ENCODE measurements at places on chromosomes 4 and X.

- no peak for DNase-seq
These were observed 11.3 kb downstream of the DOCK11 start for GRCh38 chrX:118506805-118507480.

- no peak for DNase-seq
These were observed 791 bp downstream of the GUCY1B1 start for GRCh38 chr4:155759372-155760252.

- DNase-seq, result no peak
These were observed 25.3 kb upstream of the ZMAT1 start for GRCh38 chrX:101957174-101957573.

DNA sequence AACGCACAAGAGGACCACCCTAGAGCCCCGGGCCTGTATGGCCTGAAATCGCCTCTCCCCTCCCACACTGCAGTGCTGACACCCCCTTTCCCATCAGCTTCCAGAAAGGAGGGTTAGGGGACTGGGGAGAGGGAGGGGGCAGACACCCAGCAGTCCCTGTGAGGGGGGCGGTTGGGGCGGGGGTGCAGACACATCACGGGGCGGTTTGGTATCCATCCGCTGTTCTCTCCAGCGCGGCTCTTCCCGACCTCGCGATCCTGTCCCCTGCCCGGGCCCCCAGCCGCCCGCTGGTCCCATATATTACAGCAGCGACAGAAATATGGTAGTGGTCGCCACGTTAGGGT, 404 bp upstream of the GPRASP2 start:
- no peak for DNase-seq

DNA sequence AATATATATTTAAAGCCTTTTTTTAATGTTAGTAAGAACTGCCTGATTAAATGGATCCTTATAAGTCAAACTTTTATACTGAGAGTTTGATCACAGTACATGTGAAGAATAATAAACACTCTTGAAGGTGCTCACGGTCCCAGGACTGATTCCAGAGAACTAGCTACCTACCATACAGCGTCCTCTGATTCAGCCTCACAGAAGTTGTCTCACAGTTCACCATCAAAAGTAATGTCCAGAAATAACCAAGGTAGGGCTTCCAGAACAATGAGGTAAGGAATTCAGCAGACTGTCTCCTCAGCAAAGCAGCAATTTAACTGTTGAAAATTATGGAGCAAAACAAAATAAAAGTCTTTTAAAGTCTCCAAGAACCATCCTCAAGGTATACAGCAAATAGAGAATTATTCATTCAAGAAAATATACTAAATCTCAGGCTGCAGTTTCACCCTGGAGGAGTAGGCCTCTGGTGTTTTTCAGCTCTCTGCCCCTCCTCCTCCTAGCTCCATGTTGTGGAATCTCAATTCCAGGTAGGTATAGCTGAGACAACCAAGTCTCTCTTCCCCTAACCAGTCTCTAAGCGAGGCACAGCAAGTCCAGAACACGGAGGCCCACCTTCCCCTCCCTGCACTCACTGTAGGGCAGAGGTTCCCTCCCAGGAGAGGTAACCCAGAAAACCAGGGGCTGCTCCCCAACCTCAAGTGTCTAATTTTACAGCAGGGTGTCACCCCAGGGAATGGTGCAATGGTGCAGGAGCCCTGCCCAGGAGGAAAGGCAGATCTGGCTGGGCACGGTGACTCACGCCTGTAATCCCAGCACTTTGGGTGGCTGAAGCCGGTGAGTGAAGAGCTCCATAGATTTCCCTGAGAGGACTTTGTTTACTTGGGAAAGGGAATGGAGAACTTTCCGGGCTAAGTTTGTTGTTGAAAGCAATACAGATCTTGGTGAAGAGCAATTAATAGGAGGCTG, 28.6 kb downstream of the FAM241A start:
- DNase-seq, result no peak

- no peak for DNase-seq
These were observed 46.2 kb downstream of the REELD1 start for GRCh38 chr4:146260521-146260920.

GRCh38 chr4:25022766-25023165, 8.0 kb downstream of the LGI2 start:
- DNase-seq, result no peak

GRCh38 chrX:3465017-3465416, 118.6 kb upstream of the MXRA5 start:
- DNase-seq, result no peak

DNA sequence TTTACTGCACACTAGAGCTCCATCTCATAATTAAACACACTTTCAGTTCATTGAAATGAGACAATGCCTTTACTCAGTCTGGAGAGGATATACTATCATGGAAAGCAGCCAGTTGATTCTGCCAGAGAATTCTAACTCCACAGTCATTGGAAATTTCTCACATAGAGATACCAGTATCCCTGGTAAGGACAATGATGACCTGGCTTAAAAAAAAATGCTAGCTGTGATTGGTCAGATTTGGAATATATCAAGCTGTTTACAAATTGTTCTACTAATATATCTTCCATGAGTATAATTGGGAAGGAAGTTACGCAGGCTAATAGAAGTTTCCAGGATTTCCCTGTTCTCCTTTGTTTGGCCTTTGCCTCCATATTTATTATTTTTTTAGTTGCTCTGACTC, 34.5 kb upstream of the TLL1 start:
- DNase-seq, result no peak

- no peak for DNase-seq
These were observed 37.3 kb upstream of the ARAF start for GRCh38 chrX:47523713-47524166.

- no peak for DNase-seq
These were observed 445.1 kb downstream of the TMA16 start for GRCh38 chr4:163939597-163939996.

DNA sequence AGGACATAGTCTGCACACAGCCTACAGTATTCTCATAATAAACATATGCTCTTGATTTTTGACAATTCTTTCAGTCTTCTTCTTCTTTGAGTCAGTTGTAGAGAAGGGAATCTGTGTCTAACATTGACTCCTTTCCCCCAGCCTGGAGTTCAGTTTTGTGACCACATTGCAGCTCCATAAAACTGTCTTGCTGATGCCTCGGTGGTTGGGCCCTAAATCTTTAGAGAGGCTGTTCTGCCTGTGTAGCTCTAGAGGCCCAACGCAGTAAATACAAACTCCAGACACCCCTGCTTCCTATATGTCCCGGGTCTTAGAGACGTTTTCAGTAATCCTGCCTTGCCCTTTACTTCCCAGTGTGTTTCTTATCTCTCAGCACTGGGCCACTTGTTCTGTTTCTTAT, 639.5 kb upstream of the AADAT start:
- no peak for DNase-seq

DNA sequence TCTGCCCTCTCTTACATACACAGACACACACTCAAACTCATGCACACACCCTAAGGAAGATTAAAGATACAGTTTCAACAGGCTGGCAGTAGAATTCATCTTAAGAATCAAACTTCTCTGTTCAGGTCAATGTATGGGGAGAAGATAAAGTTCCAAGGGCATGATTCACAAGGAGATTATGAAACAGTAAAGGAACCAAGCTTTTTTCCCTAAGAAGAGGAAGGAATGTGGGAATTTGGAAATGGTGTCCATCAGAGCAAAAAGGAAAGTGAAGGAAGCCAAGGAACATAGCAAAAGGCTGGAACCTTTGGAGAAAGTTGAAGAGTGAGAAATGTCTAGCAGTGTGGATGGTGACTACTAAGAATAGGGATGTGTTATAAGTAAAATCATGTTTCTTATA, 191.0 kb upstream of the NPY2R start:
- no peak for DNase-seq

DNA sequence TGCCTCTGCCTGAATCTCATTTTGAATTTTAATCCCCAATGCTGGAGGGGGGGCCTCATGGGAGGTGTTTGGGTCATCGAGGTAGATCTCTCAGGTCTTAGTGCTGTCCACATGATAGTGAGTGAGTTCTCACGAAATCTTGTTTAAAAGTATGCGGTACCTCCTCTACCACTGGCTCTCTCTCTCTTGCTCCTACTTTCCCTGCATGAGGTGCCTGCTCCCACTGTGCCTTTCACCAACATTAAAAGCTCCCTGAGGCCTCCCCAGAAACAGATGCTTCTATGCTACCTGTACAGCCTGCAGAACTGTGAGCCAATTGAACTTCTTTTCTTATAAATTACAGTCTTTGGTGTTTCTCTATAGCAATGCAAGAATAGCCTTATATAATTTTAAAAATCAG, 560.7 kb upstream of the CPEB2 start:
- DNase-seq, result no peak

GRCh38 chr4:94743838-94744237, 13.9 kb upstream of the BMPR1B start:
- no peak for DNase-seq

DNA sequence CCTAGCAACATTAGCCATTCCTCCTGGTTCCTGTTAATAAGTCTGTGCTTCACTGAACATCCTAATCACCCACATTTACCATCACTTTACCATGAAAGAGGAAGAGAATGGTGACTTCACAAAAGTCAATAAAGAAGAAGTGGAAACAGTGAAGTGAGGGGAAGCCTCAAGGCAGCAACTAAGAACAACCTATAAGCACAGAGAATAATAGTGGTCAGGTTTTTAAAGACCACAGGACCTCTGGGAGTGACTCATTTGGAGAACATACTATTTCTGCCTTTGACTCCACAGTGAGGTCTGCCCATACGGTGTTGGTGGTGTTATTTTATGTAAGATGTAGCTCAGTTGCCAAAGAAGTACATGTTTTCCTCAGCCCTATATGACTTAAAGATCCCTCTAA, 86.0 kb upstream of the TET2 start:
- no peak for DNase-seq

DNA sequence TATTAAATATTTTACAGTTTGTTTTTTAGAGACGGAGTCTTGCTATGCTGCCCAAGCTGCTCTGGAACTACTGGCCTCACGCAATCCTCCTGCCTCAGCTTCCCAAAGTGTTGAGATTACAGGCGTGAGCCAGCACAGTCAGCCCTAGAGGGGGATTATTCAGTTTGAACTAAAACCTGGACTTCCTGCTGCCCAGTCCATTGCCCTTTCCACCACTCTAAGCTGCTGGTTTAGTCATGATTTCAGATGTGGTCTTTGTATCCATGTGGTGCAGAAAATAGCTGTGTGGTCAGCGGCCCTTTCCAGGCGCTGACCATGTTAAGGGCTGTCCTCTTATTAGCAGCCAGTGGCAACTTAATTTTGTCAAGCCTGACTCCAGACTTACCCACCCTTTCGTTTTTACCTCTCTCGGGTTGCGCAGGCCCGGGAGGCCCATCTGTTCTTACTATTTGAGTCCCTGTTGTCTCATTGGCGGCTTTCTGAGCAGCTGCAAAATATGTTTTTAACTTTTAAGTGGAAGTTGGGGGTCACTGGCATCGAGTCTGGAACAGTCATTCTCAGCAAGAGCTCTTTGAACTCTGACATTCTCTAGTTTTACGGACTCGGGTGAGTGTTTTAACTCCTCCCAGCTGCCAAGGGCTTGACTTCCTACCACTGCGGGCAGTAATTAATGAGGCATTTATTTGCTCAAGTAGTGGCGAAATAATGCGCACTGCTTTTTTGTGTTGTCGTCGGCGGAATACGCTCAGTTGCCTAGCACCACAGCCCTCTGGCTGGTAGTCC, 773 bp upstream of the VMA21 start:
- DNase-seq, result no peak

GRCh38 chr4:85946821-85947220, 413.0 kb downstream of the MAPK10 start:
- DNase-seq, result no peak

DNA sequence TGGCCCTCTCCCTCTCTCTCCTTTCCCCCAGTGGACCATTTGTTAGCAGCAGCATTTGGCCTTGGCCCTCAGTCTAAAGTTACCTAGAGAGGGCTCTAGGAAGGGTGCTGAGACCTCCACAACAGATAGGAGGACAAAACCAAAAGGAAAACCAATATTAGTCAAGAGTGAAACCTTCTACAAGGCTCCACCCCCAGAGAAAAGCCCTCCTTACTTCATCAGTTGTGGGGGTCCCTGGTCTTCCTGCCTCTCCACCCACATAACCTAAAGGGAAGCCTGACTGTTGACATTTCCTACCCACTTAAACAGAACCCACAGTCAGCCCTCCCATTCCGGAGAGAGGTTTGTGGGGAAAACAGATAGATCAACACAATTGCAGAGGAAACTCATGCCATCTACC, 4.7 kb upstream of the CD40LG start:
- DNase-seq, result no peak

DNA sequence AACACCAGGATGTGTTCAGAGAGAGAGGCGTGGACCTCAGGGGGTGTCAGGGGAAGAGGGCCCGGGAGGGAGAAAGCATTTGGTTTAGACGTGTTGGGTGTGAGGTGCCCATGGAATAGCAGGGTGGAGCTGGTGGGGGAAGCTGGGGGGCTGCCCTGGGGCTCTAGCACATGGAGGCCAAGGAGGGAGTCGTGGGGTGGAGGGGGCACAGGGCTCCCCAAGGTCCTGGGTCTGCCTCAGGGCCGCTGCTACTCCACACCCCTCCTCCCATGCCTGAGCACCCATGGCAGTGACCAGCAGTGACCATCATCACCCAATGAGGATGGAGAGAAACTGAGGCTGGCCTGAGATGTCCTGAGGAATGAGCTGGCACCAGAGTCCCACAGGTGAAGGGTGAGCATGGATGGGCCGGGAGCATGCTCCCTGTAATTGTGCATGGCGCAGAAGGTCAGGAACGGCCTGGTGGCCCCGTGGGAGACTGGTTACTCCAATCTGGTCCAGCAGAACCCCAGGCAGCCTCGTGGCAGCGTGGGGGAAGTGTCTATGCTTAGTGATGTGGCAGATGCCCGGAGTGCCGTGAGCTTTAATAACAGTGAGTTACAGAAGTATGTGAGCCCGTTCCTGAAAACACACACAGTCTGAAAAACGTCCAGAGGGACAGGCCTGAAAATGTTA, 69.4 kb upstream of the GPR78 start:
- no peak for DNase-seq

DNA sequence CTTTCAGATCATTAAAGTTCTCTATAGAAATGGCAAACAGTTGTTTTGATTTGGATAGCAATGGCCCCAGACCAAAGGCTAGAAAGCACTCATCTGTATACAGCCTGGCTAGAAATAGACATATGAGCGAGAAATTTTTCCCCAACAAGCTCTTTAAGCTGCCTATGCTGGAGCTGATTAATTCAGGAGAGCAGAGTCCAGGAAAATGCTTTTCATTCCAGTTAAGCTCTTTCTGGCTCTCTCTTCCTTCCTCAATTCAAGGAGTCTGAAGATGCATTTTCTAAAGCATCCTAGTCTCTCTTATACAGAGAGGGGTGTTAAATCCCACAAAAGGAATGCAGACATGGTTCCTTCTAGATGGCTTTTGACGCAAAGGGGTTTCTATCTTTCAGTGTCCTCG, 141.7 kb upstream of the RAI2 start:
- DNase-seq, result no peak

GRCh38 chr4:16079046-16079445, 4.8 kb downstream of the PROM1 start:
- no peak for DNase-seq

GRCh38 chr4:128163177-128164117, 102.3 kb downstream of the LARP1B start:
- DNase-seq, result no peak

GRCh38 chr4:99529228-99529627, 18.4 kb downstream of the C4orf17 start:
- no peak for DNase-seq
